LHCN-M2 (cell line): ENCODE measurements at places on chromosomes 16 and 17.

GRCh38 chr16:58409316-58409973 is 17.2 kb downstream of the GINS3 start:
- peak; percentile 44 for DNase-seq

GRCh38 chr16:48194828-48195556 is 39.2 kb upstream of the ABCC12 start:
- DNase-seq, result no peak

- peak; percentile 69 for DNase-seq
Measured at GRCh38 chr16:88315543-88316105, 67.1 kb upstream of the ZNF469 start.

DNA sequence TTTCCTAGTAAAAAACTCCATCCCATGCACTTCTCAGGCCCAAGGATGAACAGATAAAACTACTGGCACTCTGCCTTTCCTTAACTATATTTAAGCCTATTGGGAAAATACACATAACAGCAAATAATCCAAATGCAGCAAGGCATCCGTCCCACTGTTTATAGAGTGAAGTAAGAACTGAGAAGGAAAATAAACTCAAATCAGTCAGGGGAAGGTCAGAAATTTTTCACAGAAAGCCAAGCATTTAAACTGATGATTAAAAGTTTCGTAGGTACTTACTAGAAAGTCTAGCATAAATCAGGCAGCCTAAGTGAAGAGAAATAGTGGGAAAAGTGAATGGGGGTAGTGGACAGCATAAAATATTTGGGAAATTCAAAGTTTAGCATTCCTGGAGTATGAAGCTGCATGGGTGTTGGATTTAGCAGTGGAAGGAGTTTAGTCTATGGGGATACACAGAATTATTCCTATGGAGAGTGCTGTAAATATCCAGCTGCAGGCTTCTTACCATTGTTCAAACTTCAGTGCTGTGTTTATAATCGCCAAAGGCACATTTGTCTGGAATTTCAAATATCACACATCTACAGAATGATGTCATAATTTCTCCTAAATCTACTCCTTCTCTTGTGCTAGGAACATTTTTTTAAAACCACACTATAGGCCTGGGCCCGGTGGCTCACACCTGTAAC is 1131.0 kb upstream of the GOT2 start:
- no peak for DNase-seq

DNA sequence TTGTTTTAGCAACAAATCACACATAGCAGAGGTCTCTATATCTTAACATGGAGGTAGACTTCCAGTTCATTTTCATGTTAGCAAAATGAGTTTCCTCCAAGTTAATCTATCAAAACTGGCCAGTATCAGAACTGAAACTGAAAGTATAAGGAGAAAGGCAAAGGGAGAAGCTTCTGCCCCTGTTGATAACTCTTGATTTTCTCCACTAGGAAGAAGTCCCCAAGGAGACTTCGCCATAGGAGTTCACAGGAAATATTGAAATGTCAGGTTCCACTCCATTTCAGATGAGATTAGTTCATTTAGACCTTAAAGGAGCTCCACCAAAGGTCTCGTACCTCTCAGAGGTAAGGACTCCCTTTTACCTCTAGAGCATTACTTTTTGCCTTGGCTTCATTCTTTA is 1.2 kb upstream of the OGFOD3 start:
- no peak for DNase-seq
